Stromal cell of bone marrow (primary cell): ENCODE measurements at places on chromosomes 3 and 15.

GRCh38 chr3:111906656-111907055 lies 47.6 kb downstream of the PHLDB2 start:
- no peak for DNase-seq

- peak; percentile 94 for DNase-seq
Observed at GRCh38 chr15:51132384-51133139, 37.9 kb upstream of the TNFAIP8L3 start.

GRCh38 chr3:176615826-176616225 lies 581.5 kb downstream of the TBL1XR1 start:
- no peak for DNase-seq

GRCh38 chr3:26559227-26559626 lies 63.3 kb upstream of the LRRC3B start:
- DNase-seq = no peak

DNA sequence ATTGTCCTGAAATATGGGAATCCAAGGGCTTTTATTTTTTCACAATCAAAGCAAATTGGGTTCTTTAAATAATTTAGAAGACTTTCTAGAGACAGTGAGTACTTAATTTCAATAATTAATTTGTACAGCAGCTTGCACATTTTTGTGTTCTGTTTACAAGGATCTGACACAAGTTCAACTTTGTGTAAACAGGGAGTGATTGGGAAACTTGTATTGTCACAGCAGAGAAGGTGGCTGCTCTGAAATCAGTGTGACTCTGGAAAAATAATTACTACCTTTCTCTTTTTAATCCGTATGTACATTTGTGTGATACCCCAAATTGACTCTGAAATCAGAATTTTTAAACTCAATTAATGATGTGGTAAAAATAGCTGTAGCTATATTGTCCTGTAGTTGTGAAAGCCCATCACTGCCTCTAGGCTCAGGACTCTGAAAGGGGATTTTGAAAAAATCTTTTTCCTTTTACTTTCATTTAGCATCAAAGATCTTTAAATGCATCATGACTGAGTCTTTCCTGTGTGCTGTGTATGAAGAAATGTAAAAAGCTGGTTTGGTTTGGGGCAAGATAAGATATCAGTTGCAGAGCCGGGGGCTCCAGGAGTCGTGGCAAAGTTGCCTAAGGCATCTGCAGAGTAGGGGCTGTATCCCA lies 45.1 kb downstream of the MFSD1 start:
- no peak for DNase-seq

GRCh38 chr15:89375093-89376005 lies 40.7 kb upstream of the POLG start:
- DNase-seq = no peak

- DNase-seq = no peak
Observed at GRCh38 chr15:59180945-59181600, 25.6 kb upstream of the LDHAL6B start.

- DNase-seq = no peak
Observed at GRCh38 chr15:78067328-78068228, 9.9 kb downstream of the TBC1D2B start.

GRCh38 chr3:179809639-179810038 lies 156.8 kb downstream of the USP13 start:
- DNase-seq = no peak

DNA sequence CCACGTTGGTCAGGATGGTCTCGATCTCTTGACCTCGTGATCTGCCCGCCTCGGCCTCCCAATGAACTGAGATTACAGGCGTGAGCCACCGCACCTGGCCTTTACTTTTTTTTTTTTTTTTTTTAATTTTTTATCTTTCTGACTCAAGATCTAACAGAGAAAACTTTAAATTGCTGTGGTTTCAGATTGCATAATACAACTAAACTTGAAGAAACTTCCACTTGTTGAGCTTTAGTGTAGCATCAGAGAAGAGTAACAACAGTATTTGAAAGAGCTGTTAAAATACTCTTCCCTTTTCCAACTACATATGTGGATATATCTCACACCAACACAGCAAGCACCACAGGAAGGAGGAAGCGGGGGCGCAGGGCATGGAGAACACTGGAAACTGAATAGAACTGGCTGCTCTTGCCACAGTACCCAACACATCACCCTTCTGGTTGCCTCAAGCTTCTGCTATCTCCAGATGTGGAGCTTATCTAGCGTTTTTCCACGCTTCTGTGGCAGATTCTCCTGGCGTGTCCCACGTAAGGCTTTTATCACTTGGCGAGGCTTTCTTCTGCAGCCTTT lies 45.4 kb downstream of the MAP6D1 start:
- DNase-seq = no peak

DNA sequence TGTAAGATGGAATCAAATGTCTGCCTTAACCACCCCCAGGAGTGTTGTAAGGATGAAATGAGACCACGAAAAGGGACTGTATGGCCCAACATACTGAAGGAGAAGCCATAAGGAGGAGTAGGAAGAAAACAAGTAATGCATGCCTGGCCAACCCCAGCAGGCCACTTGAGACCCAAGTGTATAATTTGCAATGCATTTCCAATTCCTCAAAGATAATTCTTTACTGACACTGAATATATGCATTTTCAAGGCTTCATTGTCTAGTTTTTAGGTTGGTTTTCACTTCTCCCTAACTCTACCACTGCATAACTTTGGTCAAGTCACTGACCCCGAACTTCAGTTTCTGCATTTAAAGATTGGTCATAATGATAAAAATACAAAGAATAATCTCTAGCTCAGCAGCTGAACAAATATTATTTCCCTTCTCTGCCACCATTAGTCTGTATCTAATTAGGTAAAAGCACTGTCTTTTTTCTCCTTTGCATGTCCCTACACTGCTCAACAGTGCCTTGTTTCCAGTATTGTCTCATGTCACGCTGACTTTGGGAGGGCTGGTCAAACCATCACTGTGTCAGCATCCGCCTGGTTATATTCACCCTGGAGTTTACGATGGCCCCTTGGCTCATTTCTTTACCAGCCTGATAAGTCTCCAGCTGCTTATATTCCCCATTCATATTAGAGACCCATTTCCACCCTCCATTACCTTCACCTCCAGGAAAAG lies 378.6 kb downstream of the NTRK3 start:
- DNase-seq = no peak

GRCh38 chr15:67573194-67573593 lies 30.7 kb downstream of the MAP2K5 start:
- no peak for DNase-seq

- peak; percentile 89 for DNase-seq
Observed at GRCh38 chr3:170751083-170751898, 118.7 kb downstream of the RPL22L1 start.

- no peak for DNase-seq
Observed at GRCh38 chr3:121663171-121663847, 2.6 kb upstream of the HCLS1 start.
